ENCODE measurements at places on chromosomes 13 and 19. TPM values are rescaled to one million over a fixed set of nuclear protein-coding genes. Genes with fewer than 3 reads are reported as not detected.

Gene ATXN8OS
- total RNA-seq: not detected

Gene NKG7
- not detected for total RNA-seq

GRCh38 chr13:103287659-103288058 lies 221.4 kb upstream of the SLC10A2 start:
- no peaks in the 10 kb centered on the region for H3K36me3 ChIP-seq
- DNase-seq: no peak
- no peaks in the 10 kb centered on the region for H3K27me3 ChIP-seq
- no peak overlapping the region for H3K4me3 ChIP-seq

DNA sequence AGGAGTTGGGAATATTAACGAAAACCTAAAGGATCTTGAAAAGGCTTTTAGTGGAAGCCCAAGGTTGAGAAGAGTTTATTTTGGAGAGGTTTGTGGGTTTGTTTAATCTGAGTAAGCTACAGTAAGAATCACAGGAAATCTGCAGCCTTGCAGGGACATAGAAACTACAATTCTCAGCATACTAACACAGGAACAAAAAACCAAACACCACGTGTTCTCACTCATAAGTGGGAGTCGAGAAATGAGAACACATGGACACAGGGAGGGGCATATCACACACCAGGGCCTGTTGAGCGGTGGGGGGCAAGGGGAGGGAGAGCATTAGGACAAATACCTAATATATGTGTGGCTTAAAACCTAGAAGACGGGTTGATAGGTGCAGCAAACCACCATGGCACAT lies 8.7 kb upstream of the SIAH3 start:
- H3K4me1 ChIP-seq: no peaks in the 10 kb centered on the region
- no peak overlapping the region for H3K27ac ChIP-seq
- no peaks in the 10 kb centered on the region for H3K27me3 ChIP-seq
- no peaks in the 10 kb centered on the region for H3K36me3 ChIP-seq

DNA sequence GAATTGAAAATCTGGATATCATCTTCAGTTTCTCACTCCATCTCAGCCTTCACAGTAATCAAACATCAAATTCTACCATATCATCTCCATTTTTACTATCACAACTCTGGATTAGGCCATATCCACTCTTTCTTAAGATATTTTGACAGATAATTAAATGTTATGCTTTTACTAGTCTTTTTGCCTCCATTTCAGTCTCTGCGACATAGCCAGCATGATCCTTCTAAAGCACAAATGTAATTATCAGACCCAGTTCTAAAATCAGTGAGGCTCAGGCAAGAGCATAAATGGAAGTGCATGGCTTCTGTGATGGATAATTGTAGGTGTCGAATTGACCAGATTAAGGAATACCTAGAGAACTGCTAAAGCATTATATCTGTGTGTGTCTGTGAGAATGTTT lies 307.7 kb downstream of the PCDH20 start:
- H3K27me3 ChIP-seq: no peaks in the 10 kb centered on the region
- no peak for DNase-seq
- no peaks in the 10 kb centered on the region for H3K4me1 ChIP-seq

GRCh38 chr19:38676023-38676877 lies 28.8 kb downstream of the ACTN4 start:
- no peaks in the 10 kb centered on the region for H3K36me3 ChIP-seq
- H3K4me3 ChIP-seq: no peak overlapping the region
- no peaks in the 10 kb centered on the region for H3K27me3 ChIP-seq
- no peak for DNase-seq
- peaks cover 31% of the 10 kb centered on the region for H3K4me1 ChIP-seq
- peak overlapping the region; percentile 60 for H3K27ac ChIP-seq

DNA sequence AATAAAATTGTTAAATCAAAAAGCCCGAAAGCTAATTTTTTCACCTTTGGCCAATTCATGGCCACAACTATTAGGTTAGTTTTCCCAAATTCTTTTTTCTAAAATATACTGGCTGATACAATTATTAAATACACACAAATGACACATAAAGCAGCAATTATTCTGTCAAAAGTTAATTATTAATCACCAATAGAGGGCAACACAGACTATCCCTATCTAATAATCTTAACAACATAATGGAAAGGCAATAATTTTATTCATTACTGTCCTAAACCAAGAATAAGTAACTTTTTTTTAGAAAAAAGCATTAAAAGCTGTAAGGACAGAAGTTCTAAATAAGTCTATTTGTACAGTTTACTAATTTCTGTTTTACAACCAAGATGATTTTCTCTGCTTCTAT lies 51.7 kb downstream of the KATNAL1 start:
- no peaks in the 10 kb centered on the region for H3K36me3 ChIP-seq
- DNase-seq: no peak
- no peaks in the 10 kb centered on the region for H3K4me1 ChIP-seq

DNA sequence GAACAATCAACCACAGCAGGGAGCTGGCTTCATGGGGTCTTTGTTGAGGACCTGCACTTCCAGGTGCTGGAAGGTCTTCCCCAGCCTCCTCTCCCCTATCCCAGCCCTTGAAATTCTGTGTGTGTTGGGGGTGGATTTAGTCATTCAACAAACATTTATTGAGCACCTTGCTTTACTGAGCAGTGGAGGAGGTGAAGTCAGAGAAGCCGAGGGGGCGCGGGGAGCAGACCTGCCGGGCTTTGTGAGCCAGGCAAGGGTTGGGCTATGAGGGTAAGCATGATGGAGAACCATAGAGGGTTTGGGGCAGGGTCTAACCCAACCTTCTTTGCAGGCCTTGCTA lies 3.5 kb upstream of the C19orf85 start:
- peaks cover 7% of the 10 kb centered on the region for H3K4me1 ChIP-seq
- no peak for DNase-seq
- H3K36me3 ChIP-seq: no peaks in the 10 kb centered on the region
- no peaks in the 10 kb centered on the region for H3K27me3 ChIP-seq
- no peak overlapping the region for H3K4me3 ChIP-seq
- no peak overlapping the region for H3K27ac ChIP-seq

GRCh38 chr13:73138276-73138637 lies 79.5 kb downstream of the KLF5 start:
- DNase-seq: no peak
- no peak overlapping the region for H3K27ac ChIP-seq
- no peaks in the 10 kb centered on the region for H3K36me3 ChIP-seq
- H3K27me3 ChIP-seq: no peaks in the 10 kb centered on the region
- H3K4me1 ChIP-seq: peaks cover 24% of the 10 kb centered on the region

DNA sequence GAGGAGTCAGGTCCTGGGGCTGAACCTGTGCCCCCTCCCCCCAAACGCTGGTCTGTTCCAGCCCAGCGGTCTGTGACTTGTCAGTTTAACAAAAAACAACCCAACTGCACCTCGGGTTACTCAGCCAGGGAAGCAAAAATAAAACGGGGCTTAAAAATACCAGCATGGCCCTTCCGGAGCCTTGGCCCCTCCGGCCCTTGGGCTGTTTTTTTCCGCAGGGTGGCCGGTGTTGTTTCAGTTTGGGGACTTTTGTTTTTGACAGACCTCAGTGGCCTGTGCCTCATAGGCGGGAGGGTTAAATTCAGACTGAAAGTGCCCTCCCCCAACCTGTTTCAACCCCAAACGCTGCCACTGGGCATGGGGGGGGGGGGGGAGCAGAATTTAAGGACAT lies 4.0 kb downstream of the TCF3 start:
- H3K4me3 ChIP-seq: no peak overlapping the region
- H3K4me1 ChIP-seq: peaks cover 30% of the 10 kb centered on the region
- peak overlapping the region; percentile 80 for H3K27ac ChIP-seq
- DNase-seq: peak; percentile 63
- no peaks in the 10 kb centered on the region for H3K36me3 ChIP-seq

All from thyroid gland (tissue), 4 donors.